ENCODE measurements at places on chromosomes 5 and 9.

GRCh38 chr9:18861609-18862544, 171.1 kb downstream of the SAXO1 start:
- no peak for DNase-seq

DNA sequence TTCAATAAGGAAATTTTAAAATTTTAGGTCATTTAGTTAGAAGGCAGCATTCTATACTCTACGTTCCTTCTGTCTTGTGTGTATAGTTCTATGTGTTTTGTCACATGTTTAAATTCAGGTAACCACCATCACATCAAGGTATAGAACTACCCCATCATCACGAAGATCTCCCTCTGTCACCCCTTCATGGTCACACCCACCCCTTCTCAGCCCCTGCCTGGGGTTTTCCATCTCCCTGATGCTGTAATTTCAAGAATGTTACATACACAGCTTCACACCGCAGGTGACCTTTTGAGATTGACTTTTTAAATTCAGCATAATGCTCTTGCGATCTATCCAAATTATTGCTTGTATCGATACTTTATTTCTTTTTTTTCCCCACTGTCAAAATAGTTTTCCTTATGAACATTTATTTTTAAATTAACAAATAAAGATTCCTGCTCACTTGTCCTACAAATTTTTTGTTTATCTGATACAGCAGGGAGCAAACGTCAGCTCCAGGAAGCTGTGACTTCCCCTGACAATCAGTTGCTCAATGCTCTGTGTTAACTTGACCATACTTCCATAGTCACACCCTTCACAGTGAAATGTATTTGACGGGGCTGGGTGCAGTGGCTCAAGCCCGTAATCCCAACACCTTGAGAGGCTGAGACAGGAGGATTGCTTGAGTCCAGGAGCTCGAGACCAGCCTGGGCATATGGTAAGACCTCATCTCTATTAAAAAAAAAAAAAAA, 10.2 kb downstream of the BTNL8 start:
- no peak for DNase-seq

- no peak for DNase-seq
Measured at GRCh38 chr5:173974688-173975239, 14.2 kb upstream of the C5orf47 start.

DNA sequence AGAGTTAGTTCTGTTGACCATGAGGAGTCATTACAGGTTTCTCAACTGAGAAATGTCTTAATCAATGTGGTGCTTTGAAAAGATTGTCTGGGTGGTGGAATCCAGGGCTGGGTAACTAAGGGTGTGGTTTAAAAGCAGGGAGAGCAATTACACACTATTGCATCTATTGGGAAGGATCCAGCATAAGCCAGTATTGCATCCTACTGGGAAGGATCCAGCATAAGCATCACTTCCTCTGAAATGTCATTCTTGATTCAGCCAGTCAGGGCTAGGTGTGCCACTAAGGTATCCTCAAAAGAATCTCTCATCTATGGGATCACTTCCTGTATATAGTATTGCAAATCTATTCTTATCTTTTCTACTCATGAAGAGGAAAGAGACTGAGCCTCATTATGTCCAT, 38.6 kb downstream of the ELOVL7 start:
- DNase-seq: no peak

DNA sequence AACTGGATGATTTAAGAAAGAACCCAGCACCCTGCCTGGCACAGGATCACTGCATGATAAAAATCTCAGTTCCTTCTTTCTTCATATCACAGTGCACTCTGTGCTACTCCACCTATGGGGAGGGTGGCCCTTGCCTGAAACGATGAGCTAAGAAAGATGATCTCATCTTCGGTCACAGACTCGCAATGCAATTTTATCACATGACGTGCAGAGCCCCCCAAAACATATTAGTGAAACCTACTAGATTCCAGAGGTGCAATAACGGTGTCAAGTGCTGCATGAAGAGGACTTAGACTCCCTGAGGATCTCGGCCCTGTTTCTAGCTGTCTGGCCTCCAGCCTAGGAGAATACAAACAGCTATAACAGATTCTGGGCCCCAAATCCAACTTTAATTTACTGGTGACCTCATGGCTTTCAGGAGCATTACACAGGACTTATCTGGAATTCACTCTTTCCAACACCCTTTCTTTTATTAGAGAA, 104.0 kb downstream of the EBF1 start:
- no peak for DNase-seq

GRCh38 chr9:4573634-4574389, 83.5 kb downstream of the SLC1A1 start:
- DNase-seq: no peak

DNA sequence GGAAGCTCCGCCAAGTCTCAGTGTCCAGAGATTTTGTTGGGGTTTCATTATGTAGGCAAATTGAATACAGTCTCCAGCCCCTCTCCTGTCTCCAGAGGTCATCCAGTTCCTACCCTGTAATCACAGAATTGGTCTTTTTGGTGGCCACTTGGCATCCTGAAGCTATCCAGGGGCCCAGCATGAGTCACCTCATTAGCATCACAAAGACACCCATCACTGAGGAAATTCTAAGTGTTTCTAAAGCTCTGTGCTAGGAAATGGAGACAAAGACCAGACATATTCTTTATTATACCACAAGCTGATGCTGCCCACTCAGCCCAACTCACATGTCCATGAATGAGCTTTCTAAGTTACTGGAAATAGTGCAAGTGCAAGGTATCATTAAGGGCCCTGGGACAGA, 229.9 kb downstream of the DOCK8 start:
- DNase-seq: no peak

- no peak for DNase-seq
Measured at GRCh38 chr9:84781458-84781857, 111.9 kb downstream of the NTRK2 start.

GRCh38 chr5:11013793-11014192, 252.8 kb upstream of the DAP start:
- DNase-seq: no peak

DNA sequence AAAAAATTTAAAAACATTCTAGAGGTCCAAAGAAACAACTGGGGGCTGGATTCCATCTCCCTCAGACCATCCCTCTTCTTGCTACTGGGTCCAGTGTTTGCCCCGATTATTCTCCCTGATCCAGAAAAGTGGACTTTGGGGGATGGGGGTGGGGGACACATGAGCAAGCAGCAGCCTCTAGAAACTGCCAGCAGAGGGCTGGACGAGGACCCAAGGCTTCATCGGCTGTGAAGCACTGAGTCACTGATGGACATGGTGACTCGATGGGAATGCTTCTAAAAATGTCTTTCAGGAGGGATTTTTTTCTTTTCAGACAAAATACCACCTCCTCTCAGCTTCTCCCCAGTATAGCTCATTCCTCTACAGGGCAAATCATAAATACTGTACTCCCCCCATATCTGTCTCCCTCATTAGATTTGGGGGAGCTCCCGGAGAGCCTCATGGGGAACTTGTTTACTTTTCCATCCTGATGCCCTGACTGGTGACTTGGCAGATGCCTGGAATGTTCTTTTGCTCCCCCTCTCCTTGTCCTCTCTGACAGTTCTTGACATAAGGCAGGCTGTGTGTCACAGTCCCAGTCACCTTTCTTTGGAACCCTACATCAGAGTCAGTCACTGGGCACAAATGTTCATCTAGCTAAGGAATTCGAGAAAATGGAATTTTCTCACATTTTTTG, 67.2 kb upstream of the STC2 start:
- no peak for DNase-seq

- DNase-seq: no peak
Measured at GRCh38 chr5:16005225-16005624, 174.4 kb downstream of the MARCHF11 start.

- no peak for DNase-seq
Measured at GRCh38 chr5:13217636-13218035, 726.9 kb downstream of the DNAH5 start.

DNA sequence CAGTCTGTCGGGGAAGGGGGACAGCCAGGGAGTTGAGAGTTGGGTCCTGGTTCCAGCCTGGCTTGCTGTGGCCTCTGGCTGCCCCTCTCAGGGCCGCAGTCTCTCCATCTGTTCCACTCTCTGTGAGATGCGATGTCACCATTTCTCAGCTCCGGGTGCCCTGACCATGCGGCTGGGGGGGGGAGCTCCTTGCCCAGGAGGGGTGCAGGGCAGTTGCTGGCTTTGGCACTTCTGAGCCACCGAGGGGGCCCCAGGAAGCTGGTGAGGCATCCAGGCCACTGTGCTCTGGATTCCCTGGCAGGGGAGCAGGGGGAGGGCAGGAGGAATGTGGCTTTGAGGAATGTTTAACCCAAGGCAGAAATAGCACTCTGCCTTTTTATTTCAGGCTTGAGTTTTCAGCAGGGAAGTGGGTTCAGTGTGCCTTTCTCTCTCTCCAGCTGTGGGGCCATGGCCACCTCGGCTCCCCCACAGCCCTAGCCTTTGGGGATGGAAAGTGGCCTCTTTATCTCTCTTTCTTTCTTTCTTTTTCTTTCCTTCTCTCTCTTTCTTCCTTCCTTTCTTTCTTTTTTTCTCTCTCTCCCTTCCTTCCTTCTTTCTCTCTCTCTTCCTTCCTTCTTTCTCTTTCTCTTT, 11.0 kb downstream of the NCS1 start:
- no peak for DNase-seq

DNA sequence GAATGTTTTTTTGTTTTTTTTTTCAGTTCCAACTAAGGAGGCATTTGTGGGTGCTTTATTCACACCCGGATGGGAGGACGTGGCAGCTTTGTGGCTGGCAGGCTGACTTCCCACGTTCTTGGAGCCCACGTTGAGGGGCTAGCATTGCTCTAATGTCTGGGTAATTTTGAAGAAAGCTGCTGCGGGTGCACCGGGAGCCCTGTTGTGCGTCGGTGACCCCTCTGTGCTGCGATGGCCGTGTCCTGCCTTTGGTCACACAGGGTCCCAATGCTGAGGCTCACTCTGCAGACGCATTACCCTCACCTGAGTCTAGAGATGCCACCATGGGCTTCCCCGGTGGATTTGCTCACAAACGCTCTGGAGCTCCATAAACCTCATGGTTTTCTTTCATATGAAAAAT, 34.2 kb downstream of the NDUFS6 start:
- DNase-seq: no peak

- no peak for DNase-seq
Measured at GRCh38 chr9:70441622-70442021, 27.2 kb upstream of the KLF9 start.

- no peak for DNase-seq
Measured at GRCh38 chr9:94801234-94801633, 74.7 kb downstream of the AOPEP start.

DNA sequence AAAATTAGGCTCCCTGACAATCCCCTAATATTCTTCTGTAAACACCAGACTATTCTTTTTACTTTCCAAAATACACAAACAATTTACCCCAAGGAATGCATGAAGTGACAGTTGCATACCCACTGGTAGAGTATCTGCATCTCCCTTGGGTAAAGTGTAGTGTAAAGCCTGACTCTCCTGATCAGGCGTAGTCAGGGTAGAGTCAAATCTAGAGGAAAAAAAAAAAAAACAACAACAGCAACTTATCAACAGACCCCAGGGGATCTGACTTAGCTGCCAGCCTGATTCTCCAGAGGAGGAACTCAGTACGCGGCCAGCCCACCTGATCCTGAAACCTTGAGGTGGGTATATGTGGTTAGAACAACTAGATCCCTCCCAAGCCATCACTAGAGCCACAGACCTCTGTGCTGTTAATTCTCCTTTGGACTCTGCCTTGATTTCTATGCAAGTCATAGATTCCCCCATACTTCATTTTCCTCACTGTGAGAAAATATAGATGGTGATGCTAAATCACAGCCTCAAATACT, 61.0 kb downstream of the ZNF608 start:
- DNase-seq: no peak

GRCh38 chr5:94632024-94632423, 13.6 kb downstream of the SLF1 start:
- no peak for DNase-seq
